ENCODE measurements at places on chromosomes 2 and 18.

DNA sequence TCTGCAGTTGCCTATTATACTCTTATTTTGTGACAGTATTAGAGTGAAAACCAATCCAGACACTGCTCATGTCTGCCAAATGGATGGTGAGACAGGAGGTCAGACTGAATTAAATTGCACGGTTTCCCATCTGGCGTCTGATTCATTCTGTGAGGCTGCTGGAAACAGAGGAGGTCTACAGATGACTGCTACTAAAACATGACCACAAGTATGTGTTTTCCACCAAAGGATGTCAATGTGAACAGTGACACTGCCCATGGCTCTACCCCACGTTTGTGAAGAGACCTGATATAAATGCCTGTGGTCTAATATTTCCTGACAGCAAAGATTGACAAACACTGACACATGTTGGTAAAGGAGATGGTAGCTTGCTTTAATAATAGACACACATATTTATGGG lies 104.3 kb upstream of the ST6GAL2 start:
- DNase-seq: no peak

DNA sequence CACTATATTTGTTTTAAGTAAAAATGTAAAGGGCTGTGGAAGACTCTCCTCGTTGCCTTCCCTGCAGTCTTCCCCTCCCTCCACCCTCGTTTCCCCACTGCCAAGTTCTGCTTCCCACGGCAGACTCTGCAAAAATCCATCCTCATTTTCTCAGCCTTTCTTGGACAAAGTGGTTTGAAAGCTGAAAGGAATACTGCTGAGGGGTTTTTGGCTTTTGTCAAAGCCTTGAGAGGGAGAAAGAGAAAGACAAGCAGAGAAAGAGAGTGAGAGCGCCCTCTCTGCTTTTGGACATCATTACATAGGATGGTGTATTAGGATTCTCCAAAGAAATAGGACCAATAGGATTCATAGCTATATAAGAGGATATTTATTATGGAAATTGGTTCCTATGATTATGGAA lies 455.9 kb upstream of the SOX11 start:
- no peak for DNase-seq

DNA sequence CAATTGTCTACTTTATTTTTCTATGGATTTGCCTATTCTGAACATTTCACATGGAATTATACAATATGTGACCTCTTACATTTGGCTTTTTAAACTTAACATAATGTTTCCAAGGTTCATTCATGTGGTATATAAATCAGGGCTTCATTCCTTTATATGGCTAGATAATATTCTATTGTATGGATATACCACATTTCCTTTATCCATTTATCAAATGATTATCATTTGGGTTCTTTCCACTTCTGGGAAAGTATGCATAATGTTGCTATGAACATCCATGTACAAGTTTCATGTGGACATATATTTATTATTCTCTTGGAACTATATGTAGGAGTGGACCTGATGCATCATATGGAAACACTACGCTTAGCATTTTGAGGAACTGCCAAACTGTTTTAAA lies 99.7 kb upstream of the NCKAP5 start:
- no peak for DNase-seq

DNA sequence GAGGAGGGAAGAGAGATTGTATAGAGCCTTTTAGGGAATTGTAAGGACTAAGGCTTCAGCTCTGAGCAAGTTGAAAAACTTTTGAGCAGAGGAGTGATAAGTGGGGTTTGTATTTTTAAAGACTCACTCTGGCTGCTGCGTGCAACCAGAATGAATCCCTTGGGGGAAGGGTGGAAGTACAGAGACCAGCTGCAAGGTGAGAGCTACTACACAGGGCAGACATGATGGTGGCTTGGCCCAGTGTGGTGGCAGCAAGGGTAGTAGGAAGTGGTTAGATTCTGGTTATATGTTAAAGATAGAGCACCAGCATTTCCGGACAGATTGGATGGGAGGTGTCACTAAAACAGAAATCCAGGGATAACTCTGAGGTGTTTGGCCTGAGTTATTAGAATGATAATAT lies 10.1 kb upstream of the SESTD1 start:
- DNase-seq: no peak

- DNase-seq: no peak
Observed at GRCh38 chr2:218345491-218346236, 11.0 kb upstream of the CATIP start.

DNA sequence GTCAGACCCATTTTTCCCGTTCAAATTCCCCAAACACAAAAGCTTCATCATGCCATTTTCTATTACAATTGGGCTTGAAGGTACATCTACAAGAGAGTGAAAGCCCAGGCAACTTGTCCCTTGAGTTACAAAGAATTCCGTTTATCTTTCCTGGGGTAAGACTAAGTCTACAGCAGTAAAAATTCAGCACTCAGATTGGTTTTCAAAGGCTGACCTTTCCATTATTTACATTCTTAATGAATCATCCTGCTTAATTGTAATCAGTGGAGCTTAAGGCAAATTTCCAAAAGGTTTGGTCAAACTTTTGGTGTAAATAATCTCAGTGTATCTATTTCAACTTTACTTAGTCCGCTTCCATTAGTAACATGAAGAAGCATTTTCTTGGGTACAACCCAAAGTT lies 33.4 kb upstream of the ST3GAL5 start:
- no peak for DNase-seq

DNA sequence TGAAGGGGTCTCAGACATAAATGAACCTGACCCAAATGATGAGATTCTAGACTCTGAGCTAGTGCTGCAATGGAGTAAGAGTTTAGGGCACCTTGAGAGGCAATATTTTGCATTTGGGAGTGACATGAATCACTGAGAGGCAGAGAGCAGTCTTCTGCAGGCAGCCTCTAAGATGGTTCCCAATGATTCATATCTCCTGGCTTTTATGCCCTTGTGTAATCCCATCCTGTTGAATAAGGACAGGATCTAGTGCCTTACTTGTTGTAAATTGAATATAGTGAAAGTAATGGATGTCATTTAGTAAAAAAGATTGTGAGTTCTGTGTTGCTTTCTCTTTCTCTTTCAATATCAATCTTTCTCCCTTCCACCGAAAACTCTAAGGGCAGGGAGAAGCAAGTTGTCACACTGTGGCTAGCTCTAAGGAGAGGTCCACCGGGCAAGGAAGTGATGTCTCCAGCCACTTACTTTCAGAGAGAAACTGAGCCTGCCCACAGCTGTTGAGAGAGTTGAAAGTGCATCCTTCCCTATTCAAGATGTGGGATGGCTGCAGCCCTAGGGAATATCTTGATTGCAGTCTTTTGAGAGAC lies 144.7 kb downstream of the TRIB2 start:
- DNase-seq: no peak

GRCh38 chr2:157601807-157602206 lies 26.9 kb downstream of the ACVR1C start:
- no peak for DNase-seq

- no peak for DNase-seq
Observed at GRCh38 chr18:45312555-45313126, 302.6 kb upstream of the SLC14A2 start.

DNA sequence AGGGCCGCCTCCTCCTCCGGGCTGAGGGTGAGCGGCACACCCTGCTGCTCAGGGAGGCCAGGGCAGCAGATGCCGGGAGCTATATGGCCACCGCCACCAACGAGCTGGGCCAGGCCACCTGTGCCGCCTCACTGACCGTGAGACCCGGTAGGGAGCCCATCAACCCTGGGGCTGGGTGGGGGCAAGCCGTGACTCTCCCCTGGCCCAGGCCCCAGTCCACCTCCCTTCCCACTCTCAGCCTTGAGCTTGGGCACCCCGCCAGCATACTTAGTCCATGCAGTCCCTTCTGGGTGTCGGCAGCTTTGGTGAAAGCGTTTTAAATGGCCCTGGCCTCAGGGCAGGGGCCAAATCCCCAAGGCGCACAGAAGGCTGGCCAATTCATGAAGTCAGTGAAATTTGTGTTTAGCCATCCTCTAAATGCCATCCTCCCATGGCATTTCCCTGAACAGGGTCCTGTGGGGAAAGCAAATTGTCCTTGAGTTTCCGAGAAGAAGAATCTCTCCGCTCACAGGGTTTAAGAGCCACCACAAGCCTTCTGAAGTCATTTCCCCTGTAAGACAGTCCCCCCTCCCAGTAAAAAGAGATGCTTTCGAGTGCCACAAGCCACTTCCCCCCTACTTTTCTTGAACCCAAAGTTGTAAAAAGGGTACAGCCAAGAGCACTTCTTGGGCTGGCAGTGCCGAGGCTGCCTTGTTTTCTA lies 17.2 kb downstream of the SPEG start:
- no peak for DNase-seq

Measured in SW 1271 (cell line).